Mesangial cell (primary cell): ENCODE measurements at places on chromosomes 11 and 22. TPM values are rescaled to one million over a fixed set of nuclear protein-coding genes. Genes with fewer than 3 reads are reported as not detected.

The ENTHD1 gene
- not detected in 2 replicates for total RNA-seq

The ACRV1 gene
- total RNA-seq = not detected in 2 replicates

The OR9G4 gene
- not detected in 2 replicates for total RNA-seq

The EXPH5 gene
- 3.9 and 4.4 TPM in 2 replicates for total RNA-seq
